ENCODE measurements at places on chromosomes 6 and 20.

- no peak for DNase-seq
Measured at GRCh38 chr6:167973148-167973885, 24.2 kb upstream of the KIF25 start.

GRCh38 chr6:129894921-129895320, 33.8 kb upstream of the TMEM244 start:
- no peak for DNase-seq

DNA sequence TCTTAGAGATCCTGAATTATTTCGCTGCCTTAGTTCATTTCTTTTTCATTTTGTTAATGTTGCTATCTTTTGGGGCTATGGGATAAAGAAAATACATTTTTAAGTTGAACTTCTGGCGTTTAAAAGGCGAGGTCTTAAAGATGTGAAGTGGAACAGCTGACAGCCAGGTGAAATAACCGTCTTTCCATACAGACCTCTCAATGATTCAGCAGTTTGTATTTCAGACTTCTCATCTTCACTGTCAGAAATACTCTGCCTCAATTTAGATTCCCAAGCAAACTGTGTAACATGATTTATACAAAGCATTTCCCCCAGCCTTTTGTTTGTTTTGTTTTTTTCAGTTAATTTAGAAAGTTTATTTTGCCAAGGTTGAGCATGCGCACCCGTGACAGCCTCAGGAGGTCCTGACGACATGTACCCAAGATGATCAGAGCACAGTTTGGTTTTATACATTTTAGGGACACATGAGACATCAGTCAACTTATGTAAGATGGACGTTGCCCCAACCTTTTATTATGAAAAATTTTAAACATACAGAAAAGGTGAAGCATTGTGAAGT, 40.0 kb downstream of the SLC9A8 start:
- no peak for DNase-seq

DNA sequence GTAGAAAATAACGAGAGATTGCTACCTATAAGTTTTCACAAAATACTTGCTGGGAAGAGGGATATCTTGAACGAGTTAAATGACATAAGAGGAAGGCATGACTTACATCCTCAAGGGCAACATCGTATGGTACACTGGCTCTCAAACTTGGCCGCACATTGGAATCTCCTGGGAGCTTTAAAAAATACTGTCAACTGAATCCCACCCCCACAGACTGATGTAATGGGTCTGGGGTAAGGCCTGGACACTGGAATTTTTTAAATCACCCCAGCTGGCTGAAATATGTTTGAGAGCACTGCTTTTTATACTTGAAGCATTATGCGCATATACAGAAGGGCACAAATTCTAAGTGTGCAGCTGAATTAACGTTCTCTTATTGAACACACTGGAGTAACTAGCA, 8.0 kb upstream of the TSHZ2 start:
- no peak for DNase-seq

- no peak for DNase-seq
Measured at GRCh38 chr6:87583822-87584221, 6.0 kb downstream of the RARS2 start.

DNA sequence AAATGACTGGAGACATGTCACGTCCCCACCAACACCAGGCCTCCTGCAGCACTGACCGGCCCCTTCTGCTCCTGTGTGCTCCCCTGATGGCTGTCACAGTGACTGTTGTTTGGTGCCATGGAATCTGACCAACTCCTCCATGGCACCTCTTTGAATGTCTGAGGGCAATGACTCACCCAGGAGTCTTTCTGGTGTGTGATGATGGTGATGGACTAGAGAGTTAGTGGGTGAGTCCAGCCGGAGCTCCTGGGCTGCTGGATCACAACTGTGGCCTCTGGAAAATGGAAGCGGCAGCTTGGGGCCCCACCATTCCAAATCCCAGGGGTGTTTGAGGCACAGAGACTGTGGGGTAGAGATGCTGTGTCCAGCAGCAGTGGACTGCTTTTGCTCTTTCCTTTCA, 133.3 kb downstream of the TFAP2C start:
- no peak for DNase-seq

- no peak for DNase-seq
Measured at GRCh38 chr6:158926414-158926813, 73.6 kb downstream of the RSPH3 start.

- no peak for DNase-seq
Measured at GRCh38 chr6:149964308-149965193, 808 bp downstream of the ULBP1 start.

DNA sequence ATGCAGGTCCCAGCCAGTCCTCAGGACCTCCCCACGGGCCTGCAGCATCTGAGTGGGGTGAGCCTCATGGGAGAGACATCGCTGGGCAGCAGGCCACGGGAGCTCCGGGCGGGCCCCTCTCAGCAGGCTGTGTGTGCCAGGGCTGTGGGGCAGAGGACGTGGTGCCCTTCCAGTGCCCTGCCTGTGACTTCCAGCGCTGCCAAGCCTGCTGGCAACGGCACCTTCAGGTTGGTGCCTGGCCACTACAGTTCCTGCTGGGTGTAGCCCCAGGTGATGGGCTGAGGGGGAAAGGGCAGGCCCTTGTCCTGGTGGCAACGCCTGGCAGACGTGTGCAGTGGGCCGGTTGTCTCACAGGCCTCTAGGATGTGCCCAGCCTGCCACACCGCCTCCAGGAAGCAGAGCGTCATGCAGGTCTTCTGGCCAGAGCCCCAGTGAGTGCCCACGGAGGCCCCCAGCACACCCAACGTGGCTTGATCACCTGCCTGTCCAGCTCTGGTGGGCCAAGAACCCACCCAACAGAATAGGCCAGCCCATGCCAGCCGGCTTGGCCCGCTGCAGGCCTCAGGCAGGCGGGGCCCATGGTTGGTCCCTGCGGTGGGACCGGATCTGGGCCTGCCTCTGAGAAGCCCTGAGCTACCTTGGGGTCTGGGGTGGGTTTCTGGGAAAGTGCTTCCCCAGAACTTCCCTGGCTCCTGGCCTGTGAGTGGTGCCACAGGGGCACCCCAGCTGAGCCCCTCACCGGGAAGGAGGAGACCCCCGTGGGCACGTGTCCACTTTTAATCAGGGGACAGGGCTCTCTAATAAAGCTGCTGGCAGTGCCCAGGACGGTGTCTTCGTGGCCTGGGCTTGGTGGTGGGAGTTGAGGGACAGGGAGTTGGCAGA, 787 bp upstream of the TNFRSF6B start:
- no peak for DNase-seq

GRCh38 chr20:8749101-8749500, 319.8 kb upstream of the PLCB4 start:
- DNase-seq = no peak

- no peak for DNase-seq
Measured at GRCh38 chr6:83463886-83464285, 33.0 kb upstream of the ME1 start.

DNA sequence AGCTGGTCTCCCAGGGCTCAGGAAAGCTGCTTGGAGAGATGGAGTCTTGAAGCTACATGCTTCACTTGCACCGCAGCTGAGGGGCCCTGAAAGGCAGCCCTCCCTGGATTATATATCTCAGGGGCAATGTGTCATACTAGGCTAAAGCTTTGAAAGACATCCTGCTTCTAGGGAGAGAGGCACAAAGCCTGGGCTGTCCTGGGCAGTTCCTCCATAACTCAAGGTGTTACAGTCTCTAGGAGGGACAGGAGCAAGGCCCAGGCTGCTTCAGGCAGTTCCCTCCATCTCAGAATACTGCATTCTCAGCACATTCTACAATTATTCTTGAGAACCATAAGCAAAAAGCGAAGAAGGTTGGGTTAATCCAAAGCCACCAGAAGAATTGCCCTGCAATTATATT, 22.0 kb upstream of the TXNDC5 start:
- no peak for DNase-seq

DNA sequence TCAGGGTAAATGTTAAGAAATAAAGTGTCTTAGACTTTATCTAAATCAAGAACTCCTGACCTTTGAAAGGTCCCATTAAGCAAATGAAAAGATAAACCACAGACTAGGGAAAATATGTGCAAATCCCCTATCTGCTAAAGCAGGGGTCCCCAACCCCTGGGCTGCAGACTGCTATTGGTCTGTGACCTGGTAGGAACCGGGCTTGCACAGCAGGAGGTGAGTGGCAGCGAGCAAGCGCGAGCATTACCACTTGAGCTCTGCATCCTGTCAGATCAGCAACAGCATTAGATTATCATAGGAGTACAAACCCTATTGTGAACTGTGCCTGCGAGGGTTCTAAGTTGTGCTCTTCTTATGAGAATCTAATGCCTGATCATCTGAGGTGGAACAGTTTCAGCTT, 42.4 kb downstream of the LCA5 start:
- no peak for DNase-seq

GRCh38 chr20:50522053-50522674, 12.0 kb downstream of the PTPN1 start:
- no peak for DNase-seq

DNA sequence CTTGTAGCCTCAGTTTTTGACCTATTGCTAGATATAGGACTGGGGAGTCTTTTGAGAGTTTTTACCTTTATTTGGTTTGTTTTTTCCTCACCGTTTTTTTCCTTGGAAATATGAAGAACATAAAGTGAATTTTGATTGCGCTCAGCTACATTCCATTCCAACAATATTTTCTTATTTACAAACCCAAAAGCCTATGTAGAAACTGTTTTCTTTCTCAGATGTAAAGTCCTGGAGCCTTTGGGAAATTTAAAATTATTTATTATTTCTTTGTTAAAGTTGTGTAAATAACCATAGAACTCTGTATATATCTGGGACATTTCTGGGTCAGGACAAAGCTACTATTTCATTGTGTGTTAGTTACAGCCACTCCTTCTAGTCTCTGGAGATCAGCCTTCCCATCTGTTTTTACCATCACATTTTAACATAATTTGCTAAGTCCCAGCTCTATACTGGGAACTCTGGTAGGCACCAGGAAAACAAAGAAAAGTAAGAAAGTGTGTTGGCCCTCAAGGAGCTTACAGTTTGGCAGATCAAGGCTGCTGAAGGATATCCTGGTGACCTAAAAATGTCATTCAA, 68.8 kb downstream of the JAG1 start:
- DNase-seq = no peak

GRCh38 chr6:4935486-4935885, 68.4 kb downstream of the RPP40 start:
- no peak for DNase-seq

- DNase-seq = no peak
Measured at GRCh38 chr20:61127311-61128039, 124.6 kb upstream of the CDH4 start.

- DNase-seq = no peak
Measured at GRCh38 chr6:91436448-91436847, 849.6 kb upstream of the MAP3K7 start.

DNA sequence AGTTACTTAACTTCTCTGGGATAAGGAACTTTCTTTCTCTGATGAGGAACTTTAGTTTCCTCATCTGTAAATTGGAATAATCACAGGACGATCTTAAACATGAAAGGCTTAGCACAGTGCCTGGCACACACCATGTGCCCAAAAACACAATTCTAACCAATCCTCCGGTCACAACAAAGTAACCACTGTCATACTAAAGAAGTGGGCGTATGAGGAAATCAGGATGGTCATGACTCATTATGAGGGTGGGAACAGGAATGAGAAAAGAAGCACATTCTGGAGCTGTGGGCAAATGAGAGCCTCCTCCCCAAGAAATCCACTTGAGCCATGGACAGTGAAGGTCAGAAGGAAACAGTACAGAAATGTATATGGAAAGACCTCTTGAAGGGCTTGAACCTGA, 82.9 kb downstream of the LRFN2 start:
- no peak for DNase-seq

DNA sequence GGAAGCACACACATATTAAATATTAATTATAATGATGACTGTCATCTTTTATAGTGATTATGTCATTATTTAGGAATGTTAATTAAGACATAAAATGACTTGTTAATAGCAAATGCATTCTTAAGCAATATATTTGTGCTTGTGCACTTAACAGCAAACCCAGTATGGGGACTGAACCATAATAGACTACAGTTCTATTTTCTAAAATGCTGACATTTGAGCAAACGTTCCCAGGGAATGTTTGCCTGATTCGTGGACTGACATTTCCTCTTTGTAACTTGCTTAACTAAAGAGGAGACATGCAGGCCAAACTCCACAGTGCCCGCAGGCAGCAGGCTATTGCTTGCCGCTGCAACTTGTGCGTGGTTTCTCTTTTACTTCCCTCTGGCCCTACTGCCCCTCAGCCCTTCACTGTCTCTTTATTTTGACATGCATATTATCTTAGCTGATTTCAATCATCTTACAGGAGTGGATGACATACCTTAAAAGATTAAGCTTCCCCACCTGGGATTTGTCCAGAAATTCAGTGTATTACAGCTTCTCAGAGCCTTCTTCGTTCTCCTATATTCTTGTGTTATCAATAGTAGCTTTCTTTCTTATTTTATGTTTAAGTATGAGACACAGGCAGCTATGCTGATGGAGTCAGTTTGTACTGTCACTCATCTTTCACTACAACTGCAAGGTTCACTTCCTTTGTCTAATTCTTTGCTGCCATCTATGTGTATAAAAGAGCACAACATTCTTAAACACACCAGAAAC, 141.5 kb downstream of the GMDS start:
- DNase-seq = no peak

DNA sequence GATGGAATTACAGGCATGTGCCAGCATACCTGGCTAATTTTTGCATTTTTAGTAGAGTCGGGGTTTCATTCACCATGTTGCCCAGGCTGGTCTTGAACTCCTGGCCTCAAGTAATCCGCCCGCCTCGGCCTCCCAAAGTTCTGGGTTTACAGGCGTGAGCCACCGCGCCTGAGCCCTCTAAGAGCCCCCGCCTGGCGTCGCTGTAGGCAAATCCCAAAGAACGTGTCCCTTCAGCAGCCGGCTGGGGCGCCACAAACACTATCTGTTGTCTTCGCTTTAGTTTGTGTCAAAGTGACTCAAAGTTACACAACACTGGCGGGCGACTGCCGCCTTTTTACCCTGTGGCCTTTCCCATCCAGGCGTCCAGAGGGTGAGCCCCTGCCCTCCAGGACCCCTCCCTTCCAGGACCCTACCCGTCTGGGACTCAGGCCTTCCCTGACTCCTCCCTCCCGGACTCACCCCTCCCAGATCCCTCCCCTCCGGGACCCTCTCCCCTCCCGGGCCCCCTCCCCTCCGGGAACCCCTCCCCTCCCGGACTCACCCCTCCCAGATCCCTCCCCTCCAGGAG, 940 bp upstream of the ADRM1 start:
- peak; percentile 79 for DNase-seq

DNA sequence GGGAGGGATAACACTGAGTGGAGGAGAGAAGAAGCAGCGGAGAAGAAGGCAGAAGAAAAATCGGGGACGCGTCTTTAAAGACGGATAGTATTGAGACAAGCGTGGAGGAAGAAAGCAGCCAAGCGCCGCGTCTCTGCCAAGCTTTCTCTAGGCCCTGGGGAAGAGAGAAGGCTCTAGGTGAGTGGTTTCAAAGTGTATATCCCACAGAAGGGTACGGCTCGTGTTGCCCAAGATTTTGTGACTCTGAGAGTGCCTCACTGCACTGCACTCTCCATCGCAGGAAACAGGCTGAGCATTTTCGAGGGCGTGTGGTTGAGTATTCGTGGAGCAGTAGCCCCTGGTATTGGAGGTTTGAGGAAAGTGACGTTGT, 185.4 kb downstream of the TRIM27 start:
- no peak for DNase-seq

DNA sequence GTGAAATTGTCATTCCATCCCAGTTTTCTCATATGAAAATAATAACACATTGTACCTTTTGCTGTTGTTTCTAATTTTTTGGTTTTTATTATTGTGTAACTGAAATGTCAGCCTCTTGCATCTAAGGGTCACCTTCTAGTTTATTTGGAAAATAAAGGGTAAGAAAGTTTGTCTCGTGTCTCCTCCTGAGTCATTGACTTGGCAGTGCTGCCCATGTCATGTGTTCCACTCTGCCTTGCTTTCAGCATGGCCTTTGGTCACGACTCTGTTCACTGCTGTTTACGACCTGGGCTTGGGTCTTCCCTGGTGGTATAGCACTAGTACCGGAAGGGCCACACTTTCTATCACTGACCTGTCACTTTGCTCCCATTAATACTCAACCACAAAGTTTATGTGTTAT, 171.4 kb upstream of the RSPO3 start:
- no peak for DNase-seq

Measured in stimulated activated CD8-positive, alpha-beta memory T cell treated with anti-CD3 and anti-CD28 coated beads, Interleukin-7, amount 100 ng/mL, for 4 hours (primary cell).